ENCODE measurements at places on chromosomes 2 and 18.

GRCh38 chr2:12236136-12236844 lies 480.4 kb upstream of the TRIB2 start:
- DNase-seq: no peak

- DNase-seq: no peak
These were observed 253.5 kb downstream of the DCDC2C start for GRCh38 chr2:3956892-3957291.

DNA sequence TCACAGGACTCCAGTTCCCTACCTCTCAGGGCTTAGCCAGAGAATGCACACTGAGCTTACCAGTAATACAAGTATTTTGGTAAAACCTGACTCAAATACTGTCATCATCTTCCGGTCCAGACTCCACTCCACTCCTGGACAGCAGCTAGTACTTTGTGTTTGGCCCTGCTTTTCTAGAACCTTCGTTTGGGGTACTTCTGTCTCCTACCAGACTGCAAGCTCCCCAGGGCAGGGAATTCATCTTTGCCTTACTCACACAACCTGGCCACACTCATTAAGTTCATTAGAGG lies 108.9 kb upstream of the CDC42EP3 start:
- DNase-seq: no peak

GRCh38 chr2:218405746-218406208 lies 6.1 kb downstream of the CTDSP1 start:
- no peak for DNase-seq

GRCh38 chr2:234310166-234310565 lies 186.7 kb downstream of the ARL4C start:
- no peak for DNase-seq

DNA sequence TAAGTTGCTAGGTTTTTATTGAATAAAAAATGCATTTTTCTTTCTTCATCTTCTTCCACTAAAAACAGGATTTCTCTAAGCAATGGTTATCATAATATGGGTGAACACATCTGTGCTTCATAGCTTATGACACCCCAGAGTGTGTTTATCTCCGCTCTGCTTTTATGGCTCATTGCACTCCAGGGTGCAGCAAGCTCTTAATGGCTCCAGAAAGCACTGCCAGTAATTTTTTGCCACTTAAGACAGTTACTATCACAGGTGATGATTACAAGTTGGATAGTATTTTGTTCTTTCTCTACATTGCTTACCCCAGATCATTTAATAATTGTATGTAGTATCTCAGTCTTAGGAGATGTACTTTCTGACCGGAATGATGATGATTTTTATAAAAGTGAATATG lies 239.3 kb upstream of the CDH20 start:
- no peak for DNase-seq

DNA sequence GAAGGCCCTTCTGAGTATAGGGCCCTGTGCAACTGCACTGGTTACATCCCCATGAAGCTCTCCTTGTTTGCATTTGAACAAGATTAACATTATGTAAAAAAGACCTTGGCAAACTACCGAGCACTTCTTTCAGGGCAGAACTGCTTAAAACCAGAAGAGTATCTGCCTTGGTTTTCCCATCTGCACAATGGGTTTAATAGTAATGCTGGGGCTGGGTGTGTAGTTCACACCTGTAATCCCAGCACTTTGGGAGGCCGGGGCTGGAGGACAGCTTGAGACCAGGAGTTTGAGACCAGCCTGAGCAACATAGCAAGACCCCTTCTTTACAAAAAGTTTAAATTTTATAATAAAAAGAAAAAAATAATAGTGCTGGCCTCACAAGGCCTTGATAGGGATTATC lies 8.5 kb downstream of the PLA2R1 start:
- DNase-seq: no peak

DNA sequence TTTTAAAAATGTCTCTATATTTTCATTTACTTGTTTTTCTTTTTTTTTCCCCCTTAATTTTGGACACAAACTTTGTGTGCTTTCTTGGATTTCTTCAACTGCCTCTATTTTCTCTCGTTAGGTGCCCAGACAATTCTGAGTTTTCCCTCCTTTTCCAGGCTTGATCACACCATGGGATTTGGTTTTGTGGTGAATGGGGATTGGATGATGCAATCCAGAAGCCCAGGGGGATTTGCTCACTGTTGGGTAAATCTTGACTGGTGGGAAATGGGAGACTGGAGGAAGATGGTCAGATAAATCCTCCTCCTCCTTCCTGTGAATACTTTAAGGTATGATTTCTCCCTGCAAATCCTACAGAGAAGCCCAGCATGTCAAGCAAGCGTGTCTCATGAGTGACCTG lies 19.5 kb upstream of the PAX8 start:
- no peak for DNase-seq

- no peak for DNase-seq
These were observed 23.6 kb upstream of the RBM44 start for GRCh38 chr2:237774811-237775553.

- DNase-seq: no peak
These were observed 17.4 kb downstream of the NAPG start for GRCh38 chr18:10543277-10543676.

GRCh38 chr2:62938126-62938525 lies 112.5 kb upstream of the OTX1 start:
- DNase-seq: no peak

DNA sequence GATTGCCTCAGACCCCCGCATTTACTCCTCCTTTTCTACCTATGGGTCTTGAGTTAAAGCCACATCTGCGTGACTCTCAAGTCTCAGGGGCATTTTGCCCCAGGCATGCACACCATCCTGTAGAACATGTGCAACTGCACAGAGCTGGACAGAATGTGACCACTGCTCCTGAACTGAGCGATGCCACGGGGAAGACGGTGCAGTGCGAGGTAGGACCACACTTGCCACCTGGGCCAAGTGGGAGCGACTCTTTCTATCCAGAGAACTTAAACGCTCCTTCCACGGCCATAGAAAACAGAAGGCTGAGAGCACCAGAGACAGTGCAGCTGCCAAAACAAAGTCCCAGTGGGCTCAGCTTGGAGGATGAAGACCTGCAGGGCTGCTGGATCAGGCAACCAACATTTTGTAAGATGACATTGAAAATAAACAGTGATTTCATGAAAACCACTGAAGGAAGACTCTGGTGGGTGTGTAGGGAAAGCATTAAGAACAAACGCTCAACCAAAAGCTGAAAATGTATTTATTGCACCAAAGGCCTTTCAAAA lies 149.0 kb upstream of the HDAC4 start:
- DNase-seq: no peak

DNA sequence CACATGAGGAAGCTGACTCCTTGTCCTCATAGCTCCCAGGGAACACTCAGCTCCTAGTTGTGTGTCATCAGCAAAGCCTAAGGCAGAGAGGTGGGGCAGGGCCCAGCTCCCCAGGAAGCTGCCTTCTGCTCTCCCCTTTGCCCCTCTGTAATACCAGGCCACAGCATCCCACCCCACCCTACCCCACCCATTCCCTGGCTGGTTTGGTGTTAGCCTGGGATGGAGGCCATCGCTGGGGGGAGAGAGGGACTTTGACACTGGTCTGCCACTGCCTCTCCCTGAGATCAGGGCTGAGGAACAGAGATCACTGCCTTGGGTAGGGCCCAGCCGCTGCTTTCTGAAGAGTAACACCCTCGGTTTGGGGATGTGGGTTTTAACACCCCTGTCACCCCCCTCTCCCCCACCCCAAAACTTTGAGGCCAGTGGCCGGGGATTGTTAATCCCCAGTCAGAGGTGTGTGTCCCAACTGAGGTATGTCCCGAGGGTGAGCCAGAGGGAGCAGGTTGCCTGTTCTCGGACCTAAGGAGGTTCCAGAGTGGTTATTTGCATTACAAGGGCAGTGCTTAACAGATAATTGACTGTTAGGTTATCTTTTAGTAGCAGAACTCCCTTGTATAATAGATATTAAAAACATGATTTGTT lies 41.4 kb downstream of the TET3 start:
- DNase-seq: no peak

GRCh38 chr18:44987371-44987770 lies 306.7 kb downstream of the SETBP1 start:
- no peak for DNase-seq

GRCh38 chr2:207321514-207321913 lies 155.8 kb upstream of the KLF7 start:
- DNase-seq: no peak

DNA sequence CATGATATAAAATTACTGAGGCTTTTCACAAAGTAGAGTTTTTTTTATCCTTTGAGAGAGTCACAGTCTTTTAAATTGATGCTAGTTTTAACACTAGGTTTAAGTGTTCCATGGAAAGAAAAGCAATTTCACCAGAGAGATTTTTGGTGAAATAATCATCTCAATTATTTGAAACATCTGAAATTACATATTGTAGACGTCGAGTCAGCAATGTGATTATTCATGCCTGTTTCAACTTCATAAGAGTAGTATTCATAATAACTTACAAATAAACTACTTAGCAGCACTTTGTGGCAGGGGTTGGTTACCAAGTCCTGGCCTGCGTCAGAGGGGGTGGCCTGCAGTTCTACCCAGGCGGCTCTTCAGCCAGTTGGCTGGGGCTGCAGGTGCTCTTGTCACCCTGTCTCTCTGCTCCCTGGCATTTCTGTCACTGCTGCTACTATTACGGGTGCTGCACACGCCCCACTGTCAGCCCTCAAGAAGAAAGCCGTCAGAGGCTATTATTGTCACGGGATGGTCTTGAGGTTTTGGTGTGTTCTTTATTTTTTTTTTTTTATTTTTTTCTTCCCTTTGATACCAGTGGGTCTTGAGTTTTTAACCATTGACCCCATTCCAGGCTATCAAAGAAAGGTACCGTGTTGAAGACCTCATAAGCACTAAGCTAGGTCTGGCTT lies 50.4 kb downstream of the MALT1 start:
- no peak for DNase-seq

DNA sequence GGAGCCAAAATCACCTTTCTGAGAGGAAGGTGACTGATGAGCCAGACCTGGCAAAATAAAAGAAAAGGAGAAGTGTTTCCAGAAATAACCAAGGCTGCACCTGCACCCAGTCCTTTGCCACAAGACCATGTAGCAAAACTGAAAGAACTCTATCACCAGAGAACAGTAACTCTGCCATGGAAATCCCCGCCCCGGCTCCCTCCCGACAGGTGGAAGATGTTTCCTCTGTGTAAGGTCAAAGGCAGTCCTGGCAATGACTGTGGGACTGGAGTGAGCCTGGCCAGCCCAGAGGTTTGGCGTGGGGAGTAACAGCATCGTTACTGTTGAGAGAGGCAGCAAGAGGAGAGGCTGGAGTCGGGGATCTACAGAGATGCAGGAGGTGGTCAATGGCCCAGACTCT lies 42.3 kb downstream of the SPRED2 start:
- DNase-seq: no peak

GRCh38 chr2:96927405-96928171 lies 57.7 kb upstream of the SEMA4C start:
- no peak for DNase-seq

GRCh38 chr2:191995285-191995684 lies 148.4 kb upstream of the CAVIN2 start:
- no peak for DNase-seq

- DNase-seq: no peak
These were observed 44.3 kb downstream of the MYCN start for GRCh38 chr2:15984368-15985255.

GRCh38 chr18:28794459-28795245 lies 617.7 kb upstream of the CDH2 start:
- DNase-seq: no peak

GRCh38 chr2:228334180-228334579 lies 152.7 kb upstream of the SPHKAP start:
- DNase-seq: no peak

GRCh38 chr2:8800218-8800617 lies 37.2 kb downstream of the KIDINS220 start:
- no peak for DNase-seq

GRCh38 chr2:2848621-2849333 lies 517.7 kb upstream of the MYT1L start:
- no peak for DNase-seq

DNA sequence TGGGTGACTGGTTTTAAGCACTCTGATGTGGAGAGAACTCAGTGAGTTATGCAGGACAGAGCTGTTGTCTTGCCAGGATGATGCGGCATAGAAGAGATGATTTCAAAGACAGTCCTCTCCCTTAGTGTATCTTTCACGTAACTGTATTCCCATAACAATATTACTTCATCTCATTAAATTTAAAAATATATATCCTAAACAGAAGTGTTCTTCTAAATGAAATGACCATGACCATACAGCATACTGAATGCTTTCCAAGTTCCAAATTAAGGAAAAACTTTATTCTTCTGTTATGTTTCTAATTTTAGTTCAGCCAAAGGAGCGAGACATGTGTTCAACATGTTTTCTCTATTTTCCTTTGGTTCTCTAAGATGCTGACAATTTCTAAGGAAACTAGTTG lies 600.1 kb upstream of the FSHR start:
- no peak for DNase-seq

DNA sequence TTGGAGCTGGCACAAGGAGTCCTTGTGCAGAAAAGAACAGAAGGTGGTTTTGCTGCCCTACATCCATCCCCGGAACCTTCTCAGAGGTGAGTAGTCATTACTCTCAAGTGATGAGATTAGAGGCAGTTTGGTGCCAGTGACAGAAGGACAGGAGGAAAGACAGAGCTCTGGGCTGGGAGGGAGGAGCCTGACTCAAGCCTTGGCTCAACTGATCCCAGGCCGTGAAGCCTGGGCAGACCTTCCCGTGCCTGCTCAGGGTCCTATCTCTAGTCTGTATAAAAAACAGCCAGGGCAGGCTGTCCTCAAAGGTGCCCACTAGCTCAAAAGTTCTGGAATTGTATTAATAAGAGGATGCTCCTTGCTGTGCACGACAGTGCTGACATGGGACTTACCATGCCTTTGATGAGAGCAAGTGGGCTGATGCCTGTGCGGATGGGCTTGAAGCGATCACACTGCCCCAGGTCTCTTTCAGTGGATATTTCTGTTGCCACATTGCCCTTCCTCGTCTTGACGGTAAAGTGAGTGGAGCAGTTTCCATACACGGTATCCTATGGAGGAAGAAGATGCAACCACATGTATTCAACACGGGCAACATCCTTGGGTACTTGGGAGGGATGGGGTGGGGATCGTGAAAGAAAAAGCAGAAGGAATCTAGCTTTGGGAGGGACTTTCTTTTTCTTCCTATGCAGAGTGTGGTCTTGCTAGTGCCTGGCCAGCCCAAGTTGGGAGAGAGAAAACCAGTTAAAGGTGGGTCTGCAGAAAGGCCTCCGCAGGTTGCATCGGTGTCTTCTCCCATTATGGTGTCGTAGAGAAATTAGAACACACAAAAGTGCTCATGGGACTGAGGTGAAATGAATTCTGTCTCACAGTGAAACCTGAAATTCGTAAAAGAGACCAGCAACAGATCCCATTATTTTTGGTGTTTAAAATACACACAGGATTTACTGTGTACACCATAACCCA lies 6.9 kb downstream of the APOB start:
- DNase-seq: no peak

- no peak for DNase-seq
These were observed 114.6 kb upstream of the TEX51 start for GRCh38 chr2:126784045-126784444.

All from stimulated activated CD4-positive, alpha-beta T cell treated with anti-CD3 and anti-CD28 coated beads, Interleukin-15, amount 100 ng/mL, for 1 hour (primary cell).